Naive thymus-derived CD8-positive, alpha-beta T cell (primary cell): ENCODE measurements at places on chromosomes 12 and 14. TPM values are rescaled to one million over a fixed set of nuclear protein-coding genes. Genes with fewer than 3 reads are reported as not detected.

The CEBPE gene
- 1.8 TPM for total RNA-seq

The COX6A1 gene
- 150 TPM for total RNA-seq

The SERPINA10 gene
- total RNA-seq = not detected

The NFE2 gene
- total RNA-seq = not detected

The KRT79 gene
- not detected for total RNA-seq

The LUM gene
- not detected for total RNA-seq

GRCh38 chr12:87315-87714 lies 20.7 kb downstream of the IQSEC3 start:
- no peak for DNase-seq

DNA sequence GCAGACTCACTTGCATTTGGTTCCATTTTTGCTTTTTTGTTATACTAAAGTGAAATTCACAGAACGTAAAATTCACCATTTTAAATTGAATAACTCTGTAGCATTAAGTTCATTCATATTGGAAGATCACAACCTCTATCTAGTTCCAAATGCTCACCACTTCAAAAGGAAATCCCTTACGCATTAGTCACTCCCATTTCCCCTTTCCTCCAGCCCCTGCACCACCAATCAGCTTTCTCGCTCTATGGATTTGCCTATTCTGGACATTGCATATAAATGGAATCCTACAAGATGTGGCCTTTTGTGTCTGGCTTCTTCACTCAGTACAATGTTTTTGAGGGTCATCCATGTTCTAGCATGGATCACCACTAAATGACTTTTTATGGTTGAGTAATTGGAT lies 294.5 kb downstream of the KSR2 start:
- no peak for DNase-seq

- no peak for DNase-seq
Observed at GRCh38 chr12:109458771-109459208, 18.3 kb downstream of the KCTD10 start.
